ENCODE measurements at places on chromosomes 16 and 17.

DNA sequence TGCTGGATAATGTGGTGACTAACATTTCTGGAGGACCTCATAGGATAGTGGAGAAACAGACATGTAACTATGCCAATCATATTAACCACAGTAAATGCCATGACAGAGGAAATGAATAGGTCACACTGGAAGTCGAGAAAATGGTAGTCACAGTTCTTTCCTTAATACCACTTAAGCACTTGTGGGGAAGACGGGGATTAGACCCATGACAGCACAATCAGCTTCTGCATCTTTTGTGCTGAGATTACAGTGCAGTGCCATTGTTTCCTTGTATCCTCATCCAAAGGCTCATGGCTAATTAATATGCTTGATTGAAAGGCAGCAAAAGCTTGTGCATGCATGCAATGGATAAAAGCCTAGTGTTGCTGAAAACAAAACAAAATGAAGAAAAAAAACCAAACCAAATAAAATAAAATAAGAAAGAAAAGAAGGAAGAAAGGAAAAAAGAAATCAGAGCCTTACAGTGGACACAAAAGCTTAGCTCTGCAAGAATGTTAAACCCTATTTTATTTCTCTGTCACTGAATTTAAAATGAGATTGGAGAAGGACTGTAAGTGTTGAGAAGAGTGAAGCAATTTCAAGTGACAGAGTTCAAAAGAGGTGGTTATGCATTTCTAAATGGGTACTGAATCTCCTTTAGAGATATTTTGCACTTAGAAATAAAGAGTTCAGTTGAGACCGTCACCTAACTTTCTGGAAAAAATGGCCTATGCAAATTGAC, 1011.9 kb downstream of the CDH8 start:
- DNase-seq = no peak

DNA sequence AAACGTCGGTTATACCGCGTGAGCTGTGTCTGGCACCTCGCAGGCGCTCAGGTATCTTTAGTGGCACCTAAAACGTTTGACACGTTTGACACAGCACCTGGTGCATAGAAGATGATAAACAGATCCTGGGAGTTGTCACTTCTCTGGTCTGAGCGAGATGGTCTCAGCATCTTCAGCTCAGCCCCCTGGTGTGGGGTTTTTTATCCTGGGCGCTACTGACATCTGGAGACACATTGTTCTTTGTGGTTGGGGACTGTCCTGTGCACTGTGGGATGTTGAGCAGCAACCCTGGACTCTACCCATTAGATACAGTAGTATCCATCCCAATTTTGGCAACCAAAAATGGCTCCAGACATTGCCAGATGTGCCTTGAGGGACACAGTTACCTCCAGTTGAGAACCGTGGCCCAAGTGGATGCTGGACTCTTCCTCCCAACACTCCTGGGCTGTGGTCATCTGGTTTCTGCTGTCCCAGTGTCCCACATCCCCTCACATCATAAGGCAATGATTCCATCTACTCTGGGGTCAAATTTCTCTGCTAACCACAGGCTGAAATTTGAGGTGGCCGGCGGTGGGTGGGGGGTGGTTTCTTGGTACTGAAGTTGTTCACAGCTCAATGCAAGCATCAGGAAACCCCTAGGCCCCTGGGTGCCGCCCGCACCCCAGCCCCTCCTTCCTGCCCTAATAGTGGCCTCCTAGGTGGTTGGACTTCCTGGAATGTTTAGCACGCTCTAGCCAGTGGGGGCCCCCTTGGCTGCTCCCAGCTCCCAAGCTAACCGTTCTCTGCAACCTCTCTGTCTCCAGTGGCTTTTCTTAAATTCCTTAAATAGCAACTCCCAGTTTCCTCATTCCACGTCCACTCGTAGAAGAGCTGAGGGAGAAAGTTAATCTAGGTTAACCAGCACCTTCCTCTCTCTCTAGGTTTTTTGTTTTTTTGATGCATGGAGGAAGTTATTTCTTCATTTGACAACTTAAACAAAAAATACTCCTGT, 124.8 kb downstream of the ABCC1 start:
- DNase-seq = no peak

DNA sequence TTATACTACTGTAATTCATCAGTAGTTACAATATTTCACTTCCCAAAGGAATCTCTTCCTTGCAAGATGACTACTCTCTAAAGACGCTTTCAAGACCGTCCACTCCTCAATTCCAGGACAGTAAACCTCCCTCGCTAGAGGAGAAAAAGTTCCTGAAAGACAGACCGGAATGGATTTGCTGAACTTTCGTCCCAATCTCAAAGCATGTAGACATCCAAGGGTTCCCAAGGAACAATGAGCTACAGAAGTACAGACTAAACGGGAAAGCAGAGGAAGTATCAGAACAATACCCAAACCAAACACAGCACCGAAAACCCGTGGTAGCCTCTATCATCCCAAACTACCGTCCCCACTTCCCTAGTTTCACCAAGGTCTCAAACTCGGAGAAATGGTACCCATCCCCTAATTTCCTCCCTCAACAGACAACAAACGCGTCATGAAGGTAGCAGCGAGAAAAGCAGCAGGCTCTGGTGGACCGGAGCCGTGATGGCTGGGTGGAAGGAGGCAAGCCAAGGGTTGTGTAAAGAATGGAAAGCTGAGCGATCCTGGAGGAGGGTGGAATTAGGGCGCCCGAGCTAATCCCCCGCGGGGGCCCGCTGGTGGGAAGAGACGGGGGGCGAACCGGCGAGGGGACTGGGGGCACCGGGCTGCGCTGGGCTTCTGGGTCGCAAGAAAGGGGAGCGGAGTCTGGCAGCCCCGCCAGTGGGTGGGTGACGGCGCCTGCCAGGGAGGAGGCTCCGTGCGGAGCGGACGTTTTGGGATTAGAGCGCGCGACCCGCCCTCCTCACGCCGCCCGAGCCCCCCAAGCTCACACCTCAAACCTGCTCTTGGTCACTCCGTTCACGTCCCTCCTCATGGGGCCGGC, 647 bp downstream of the FBXL20 start:
- no peak for DNase-seq

DNA sequence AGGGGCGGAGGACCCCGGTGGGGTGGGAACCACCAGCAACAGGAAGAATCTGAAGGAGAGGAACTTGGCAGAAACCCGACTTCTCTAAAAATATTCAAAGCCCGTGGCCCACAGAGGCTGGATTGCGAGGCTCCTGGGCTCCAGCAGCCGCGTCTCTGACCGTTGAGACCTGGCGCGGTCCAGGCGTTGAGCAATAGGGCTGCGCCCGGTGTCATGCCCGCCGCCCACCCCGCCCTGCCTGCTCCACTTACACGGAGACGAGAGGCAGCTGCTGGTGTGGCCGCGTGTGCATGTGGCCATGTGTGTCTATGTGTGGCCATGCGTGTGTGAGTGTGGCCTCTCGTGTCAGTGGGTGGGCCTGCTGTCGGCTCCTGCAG, 83.6 kb downstream of the IRF8 start:
- DNase-seq = no peak

- peak; percentile 47 for DNase-seq
Observed at GRCh38 chr16:24540602-24541210, 1.3 kb downstream of the RBBP6 start.

DNA sequence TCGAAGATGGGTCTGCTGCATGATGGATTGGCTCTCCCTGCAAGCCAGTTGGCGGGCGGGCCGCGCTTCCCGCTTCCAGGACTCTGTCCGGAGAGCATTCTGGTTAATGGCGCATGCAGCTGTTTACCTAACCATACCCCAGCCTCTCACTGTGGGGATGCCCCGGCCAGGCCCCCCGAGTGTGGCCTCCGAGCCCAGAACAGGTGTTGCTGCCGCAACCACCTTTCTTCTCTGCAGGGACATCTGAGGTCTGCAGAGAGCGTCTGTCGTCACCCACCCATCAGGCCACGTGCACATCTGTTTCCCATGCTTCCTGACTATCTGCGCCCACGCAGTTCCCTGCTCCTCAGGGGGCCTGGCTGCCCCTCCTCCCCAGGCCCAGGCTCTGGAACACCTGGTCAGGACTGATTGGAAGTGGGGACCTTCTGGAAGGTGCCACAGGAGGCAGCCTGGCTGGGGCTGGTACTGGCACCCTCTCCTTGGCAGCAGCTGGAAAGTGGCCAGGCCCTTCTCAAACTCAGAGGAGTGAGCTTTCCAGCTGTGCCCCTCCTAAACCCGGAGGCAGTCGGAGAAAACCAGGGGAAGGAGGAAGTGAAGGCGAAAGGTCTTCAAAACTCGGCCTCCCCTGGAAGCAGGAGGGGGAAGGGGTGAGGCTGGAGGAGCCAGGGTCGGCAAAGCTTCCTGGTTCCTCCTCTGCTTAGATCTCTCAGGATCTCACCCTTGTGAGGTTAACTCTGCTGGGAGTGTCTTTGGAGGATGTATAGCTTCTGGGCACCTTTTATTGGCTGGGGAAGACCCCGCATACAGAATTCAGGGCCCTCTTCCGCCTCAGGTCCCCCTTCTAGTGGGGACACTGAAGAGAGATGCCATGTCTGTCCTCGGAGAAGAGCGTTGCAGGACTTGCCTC, 64.5 kb upstream of the CIBAR2 start:
- peak; percentile 96 for DNase-seq

DNA sequence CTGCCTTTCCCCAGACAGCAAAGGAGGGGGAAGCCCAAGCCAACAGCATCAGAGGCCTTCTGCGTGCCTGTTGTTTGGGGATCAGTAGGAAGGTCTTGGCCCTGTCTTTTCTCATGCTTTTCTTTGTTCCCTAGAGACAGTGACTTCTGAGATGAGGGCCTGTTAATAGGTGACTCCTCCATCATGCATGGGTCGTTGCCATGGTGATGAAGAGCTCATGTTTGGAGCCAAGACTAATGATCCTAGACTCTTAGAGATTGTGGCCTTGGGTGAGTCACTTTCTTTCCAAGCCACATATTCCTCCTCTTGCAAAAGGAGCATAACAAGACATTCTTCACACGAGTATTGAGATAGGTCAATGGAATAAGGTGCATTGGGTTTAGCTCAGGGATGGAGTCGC, 201.1 kb upstream of the ASIC2 start:
- no peak for DNase-seq

GRCh38 chr16:83206426-83206825, 579.7 kb downstream of the CDH13 start:
- no peak for DNase-seq

GRCh38 chr16:85755929-85756768, 5.3 kb upstream of the C16orf74 start:
- no peak for DNase-seq

GRCh38 chr16:87076331-87076949, 240.8 kb downstream of the C16orf95 start:
- no peak for DNase-seq

DNA sequence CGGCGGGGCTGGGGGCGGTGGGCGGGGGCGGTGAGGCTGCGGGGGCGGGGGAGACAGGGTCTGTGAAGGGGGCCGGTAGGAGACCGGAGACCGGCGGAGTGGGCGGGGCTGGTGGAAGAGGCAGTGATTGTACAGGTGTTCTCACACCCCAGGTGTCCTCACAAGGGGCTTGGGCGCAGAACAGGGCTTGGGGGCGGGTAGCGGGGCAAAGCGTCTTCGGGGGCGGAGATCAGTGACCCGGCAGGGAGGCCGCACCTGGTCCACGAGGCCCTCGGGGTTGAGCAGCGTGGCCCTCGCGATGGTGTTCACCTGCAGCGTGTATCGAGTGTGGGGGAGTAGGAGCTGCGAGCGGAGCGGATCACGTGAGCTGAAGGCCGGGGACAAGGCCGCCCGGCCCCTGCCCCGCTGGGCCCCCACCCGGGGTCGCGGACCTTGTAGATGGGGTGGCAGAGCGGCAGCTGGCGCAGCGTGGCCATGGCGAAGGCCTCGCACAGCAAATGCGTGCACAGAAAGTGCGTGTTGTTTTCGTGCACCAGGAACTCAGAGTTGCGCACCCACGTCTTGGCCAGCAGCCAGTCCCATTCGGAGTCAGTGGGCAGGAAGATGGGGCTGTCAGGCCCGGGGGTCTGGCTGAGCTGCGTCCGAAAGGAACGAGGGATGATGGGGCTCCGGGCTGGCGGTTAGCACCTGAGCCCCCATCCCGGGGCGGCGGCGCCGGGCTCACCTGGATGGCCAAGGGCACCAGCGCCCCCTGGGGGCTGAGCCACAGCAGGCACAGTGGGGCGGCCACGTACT, 8.5 kb downstream of the ALOXE3 start:
- DNase-seq = peak; percentile 67

DNA sequence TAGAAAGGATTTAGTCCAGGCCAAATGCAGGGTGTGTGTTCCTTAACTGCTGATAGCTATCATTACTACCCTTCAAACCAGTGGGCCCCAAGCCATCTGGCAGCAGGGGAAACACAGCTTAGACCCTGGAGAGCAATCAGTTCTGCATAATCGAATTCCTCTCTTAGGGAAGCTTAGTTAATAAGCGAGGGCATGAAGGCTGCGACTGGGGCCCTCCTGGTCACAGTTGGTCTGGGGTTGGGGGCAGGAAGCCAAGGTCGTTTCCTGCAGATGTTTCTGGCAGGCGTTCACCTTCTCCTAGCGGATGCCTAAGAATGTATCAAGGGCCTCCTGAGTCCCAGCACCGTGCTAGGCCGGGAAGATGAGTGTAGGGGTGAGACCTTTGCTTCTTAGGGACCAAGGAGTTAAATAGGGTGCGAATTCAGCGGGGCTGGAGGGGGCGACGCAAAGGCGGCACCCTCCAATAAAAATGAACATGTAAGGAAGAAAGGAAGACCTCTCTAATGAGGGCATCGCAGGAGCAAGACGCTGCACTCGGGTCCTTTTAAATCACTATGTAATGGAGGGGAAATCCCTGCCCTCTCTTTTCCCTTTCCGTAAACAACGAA, 16.5 kb upstream of the EEF2K start:
- peak; percentile 50 for DNase-seq

DNA sequence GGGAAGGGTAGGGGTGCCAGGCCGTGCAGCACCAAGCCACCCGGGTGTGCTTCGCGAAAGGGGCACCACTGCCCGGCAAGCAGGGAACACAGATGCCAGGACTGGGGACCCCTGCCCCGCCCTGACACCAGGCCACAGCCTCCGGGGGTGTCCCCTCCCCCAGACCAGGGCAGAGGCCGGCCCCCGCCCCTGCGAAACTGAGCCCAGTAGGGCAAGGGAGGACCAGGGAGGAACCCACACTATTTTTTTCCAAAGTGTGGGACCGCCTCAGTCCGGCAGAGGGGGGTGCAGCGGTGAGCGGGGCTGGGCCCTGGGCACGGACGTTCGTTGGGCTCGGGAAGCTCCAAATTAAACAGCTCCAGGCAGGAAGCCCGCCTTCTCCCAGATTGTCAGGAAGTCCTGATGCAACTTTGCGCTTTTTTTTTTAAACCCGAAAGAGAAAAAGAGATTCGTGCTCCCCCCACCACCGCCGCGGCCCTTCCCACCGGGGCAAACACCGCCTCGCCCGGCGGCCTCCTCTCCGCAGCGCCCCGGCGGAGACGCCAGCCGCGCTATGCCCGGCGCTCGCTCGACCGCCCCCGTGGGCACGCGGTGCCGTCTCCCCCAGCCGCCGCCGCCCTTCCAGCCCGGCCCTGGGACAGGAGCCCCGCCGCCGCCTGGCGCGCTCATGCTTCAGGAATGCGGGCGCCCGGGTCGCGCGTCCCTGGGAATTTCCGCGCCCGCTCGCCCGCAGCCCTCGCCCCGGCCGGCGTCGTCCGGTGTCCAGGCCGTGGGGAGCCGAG, 755 bp downstream of the PIEZO1 start:
- peak; percentile 54 for DNase-seq
